ENCODE measurements at places on chromosomes 4 and X.

GRCh38 chrX:69232945-69233344 lies 67.7 kb upstream of the PJA1 start:
- DNase-seq = no peak

- DNase-seq = no peak
These were observed 34.7 kb downstream of the NUP62CL start for GRCh38 chrX:107171369-107172102.

DNA sequence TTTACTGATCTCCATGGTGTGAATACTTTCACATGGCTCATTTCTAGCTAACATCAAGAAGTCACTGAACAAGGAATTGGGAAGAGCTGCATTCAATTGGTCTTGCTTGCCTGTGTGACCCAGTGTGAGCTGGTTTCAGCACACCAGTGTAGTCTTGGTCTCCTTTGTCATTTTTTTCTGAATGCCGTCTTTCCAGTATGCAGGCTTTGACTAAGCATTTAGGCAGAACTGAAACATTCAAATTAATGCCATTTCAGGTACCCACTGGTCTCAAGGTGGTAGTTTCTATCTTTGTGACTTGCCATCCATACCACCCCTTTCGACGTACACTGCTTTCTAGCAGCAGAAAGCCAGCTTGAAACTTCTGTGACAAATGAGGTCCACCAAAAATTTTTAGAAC lies 550.5 kb upstream of the BOD1L1 start:
- no peak for DNase-seq

DNA sequence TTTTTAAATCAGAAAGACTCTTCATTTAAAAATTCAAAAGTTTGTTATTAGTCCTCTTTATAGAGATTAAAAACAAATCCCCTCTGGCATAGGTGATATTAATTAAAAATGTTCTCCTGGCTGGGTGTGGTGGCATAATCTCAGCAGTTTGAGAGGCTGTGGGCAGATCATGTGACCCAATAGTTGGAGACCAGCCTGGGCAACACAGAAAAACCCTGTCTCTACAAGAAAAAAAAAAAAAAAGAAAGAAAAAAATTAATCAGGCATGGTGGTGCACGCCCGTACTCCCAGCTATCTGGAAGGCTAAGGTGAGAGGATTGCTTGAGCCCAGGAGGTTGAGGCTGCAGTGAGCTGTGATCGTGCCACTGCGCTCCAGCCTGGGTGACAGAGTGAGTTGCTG lies 38.9 kb downstream of the RASGEF1B start:
- DNase-seq = no peak

DNA sequence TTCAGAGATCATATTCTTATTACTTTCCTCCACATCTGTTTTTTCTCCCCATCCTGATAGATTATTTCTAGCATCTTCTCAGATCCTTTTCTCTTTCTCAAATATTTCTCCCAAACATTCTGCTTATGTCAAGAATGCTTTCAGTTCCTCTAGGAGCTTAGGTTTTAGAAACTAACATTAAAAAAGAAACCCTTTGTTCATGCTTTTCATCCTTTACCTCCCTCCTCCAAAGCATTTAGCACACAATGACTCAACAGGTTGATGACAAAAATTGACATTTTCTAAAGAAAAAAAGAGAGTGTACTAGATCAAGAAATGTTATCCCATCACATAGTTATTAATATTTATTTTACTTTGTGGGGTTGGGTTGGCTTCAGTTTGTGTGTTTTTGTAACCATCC lies 16.5 kb upstream of the ALB start:
- no peak for DNase-seq

GRCh38 chrX:63744850-63745394 lies 40.1 kb downstream of the ARHGEF9 start:
- DNase-seq = no peak

DNA sequence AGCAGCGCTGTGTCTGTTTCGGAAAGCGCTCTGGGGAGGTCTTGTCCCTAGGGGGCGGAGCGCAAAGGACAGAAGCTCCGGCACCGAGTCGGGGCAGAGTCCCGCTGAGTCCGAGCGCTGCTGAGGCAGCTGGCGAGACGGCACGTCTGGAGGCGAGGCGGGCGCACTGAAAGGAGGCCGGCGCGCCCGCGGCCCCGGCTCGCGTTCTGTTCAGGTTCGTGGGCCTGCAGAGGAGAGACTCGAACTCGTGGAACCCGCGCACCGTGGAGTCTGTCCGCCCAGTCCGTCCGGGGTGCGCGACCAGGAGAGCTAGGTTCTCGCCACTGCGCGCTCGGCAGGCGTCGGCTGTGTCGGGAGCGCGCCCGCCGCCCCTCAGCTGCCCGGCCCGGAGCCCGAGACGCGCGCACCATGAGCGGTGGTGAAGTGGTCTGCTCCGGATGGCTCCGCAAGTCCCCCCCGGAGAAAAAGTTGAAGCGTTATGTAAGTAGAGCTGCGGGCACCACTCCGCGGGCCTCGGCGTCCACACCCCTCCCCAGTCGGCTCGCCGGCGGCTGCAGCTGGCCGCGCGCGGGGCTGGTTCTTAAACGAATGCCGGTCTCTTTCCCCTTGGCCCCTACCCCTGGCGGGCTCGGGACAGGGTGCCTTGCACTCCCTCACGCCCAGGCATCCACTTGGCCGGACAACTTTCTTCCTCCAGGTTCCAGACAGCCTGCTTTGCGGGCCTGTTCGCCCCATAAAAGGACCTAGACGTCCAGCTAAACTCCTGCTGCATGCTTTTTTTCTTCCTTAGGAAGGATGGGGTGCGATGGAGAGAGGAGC lies at the start of gene GAB1:
GAB1 (plus strand) TSS at position 96 of the 819 bp plus-strand sequence; CDS start at position 409, 313 bp downstream.
- DNase-seq = no peak

- DNase-seq = no peak
These were observed 8.1 kb downstream of the IGBP1 start for GRCh38 chrX:70141373-70141772.

GRCh38 chr4:1855333-1856070 lies 454 bp downstream of the LETM1 start:
- DNase-seq = no peak

DNA sequence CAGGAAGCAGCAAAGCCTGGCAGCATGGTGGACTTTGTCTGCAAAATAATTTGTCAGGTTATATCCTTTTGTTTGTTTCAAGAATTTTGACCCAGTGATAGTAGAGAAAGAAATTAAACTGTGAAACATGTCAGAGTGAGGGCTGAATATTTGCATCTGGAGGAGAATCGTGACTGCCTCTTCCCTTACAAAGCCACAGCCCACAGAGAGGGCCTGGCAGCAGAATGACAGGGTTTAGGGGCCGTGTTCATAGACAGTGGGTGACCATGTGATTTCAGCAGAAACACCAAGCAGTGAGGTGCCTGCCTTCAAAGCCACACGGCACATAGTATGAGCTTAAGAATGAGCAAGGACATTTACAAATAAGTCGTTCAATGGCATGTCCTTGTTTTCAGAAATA lies 24.4 kb upstream of the PLAC8 start:
- peak; percentile 64 for DNase-seq

GRCh38 chrX:6968231-6968630 lies 179.3 kb upstream of the STS start:
- DNase-seq = no peak

DNA sequence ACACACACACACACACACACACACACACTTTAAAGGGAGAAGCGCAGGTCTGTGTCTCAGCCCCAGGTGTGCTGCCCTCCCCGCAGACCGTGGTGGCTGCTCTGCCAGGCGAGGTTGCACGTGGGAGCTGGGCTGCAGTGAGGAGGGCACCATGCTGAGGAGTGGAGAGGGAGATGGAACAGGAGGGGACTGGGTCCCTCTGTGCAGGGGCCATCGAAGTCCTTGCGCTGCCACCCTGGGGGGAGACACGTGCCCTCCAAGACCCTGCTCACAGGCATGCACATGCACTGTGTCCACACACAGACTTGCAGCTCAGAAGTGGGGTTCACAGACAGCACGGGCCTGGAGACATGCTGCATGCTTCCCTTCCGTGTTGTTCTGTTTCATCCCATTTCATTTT lies 65.5 kb upstream of the HGFAC start:
- no peak for DNase-seq

DNA sequence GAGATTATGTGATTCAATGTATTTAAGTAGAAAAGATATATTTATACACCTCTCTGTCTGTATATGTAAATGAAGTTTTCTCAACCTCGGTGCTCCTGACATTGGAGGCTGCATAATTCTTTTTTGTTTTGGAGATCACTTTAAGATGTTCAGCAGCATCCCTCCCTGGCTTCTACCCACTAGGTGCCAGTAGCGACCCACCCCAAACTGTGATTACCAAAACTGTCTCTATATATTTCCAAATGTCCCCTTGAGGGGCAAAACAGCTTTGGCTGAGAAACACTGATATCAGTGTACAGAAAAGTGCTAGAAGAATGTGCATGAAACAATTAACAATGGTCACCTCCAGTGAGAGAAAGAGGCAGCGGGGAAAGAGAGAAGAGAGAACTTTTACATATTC lies 51.2 kb downstream of the DCX start:
- no peak for DNase-seq

DNA sequence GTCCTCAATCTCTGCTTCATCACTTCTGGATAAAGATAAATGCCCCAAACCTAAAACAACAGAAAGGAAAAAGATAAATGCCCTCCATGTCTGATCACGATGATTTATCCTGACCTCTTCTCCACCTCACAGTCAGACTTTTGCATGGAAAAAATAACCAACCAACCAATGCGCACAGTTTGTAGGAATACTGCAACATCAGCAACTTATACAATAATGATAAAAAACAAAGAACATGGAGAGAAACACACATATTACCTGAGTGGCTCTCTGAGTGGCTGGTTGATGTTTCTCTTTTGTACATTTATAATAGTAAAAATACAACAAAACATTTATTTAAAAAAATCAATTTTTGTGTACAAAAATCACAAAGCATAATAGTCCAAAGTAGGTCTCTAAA lies 93.0 kb upstream of the PUDP start:
- DNase-seq = no peak

DNA sequence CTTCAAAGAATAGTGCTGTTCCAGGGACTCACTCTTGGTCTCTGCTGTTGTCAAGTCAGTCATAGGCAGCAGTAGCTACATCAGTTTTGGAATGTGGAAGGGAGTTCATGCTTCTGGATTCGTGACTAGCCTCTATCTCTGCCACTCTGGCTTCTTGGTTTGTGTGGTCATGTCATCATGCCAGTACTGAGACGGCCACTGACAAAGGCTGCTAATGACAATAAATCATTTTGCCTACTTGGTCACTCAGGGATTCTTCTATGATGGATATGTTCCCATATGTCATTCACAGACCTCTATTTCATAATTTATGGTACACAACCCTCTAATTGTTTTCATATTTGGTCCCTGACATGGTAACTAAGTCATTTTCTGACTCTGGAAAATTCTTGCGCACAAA lies 450.8 kb upstream of the BOD1L1 start:
- no peak for DNase-seq

DNA sequence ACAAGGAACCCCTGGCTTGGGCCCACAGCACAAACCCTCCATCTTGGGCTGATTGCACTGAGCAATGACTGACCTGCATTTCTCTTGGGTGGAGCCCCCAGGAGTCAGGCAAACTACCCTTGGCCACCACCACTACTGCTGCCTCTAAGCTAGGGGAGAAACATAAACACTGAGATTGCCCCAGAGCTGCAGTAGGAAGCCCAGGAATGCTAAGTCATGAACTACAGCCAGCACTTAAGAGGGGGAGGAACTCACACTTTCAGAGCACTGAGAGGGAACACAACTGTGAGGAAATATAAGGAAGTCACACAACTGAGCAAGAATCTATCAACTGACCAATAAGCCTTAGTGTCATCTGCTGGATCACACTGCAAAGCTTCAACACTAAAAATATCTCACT lies 111.6 kb upstream of the PPP3CA start:
- DNase-seq = no peak

DNA sequence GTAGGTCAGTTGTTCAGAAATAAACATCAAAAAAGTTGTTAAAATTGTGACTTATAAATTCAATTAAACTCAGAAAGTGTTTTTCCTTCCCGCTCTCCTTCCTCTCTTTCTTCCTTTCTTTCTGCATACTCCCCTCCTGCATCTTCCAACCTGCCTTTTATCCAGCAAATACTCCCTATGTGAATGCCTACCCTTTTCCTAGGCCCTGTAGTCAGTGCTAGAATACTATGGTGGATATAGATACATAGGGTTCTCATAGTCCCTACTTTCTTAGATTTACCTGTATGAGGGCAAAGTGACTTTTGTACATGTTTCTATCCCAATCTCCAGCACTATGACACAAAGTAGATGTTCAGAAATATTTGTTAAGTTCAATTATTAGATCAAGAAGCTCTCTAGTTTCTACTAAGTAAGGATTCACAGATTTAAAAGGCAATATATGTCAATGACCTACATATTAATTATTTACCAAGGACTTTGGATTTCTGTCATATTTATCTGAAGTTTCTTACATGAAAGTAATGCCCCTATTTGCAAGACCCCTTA lies 732 bp downstream of the SULT1E1 start:
- no peak for DNase-seq

DNA sequence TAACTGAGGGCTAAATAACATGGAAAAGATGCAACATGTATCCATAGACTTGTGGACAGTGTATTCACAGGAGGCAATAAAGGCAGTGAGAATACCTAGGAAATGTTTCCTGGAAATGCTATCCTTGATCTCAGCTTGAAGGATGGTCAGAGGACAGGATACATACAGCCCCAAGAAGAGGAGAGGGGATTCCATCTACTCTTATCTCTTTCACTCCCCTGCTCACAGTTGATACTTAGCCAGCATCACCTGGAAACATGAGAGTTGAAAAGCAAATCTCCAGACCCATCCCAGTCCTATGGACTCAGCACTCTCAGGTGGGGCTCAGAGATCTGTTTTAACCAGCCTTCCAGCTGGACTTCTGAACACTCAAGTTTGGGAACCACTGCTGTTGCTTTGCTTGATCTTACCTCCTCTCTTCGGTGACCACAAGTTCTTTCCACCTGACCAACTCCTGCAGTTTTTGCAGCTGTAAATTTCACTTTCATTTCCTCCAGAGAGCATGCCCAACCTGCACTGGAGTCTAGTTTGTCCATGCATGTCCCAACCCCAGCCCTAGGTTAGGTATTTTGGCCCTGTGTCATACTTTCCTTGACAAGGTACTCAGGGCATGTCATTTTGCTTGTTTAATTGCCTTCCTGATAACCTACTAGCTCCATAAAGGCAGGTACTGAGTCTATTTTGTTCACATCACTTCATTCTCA lies 10.4 kb downstream of the RELL1 start:
- no peak for DNase-seq

DNA sequence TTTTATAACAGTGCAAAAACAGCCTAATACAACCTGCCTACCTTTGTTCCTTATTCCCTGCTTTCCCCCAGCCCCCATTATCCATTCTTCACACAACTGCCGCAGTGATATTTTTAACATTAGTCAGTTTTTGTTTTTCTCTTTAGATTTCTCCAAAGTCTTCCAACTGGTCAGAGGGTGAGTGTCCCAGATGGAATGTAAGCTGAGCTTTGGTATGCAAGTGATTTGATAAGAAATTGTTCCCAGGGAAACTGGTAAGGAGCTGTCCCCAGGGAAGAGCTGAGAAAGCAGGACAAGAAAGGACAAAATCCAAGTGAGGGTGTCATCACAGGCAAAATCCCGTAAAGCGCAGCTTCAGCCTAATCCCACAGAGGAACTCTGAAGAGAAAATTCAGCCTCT lies 475.5 kb upstream of the ADGRL3 start:
- DNase-seq = no peak

- peak; percentile 82 for DNase-seq
These were observed 695 bp downstream of the MTM1 start for GRCh38 chrX:150569155-150569477.
